ENCODE measurements at places on chromosomes 3 and 15.

DNA sequence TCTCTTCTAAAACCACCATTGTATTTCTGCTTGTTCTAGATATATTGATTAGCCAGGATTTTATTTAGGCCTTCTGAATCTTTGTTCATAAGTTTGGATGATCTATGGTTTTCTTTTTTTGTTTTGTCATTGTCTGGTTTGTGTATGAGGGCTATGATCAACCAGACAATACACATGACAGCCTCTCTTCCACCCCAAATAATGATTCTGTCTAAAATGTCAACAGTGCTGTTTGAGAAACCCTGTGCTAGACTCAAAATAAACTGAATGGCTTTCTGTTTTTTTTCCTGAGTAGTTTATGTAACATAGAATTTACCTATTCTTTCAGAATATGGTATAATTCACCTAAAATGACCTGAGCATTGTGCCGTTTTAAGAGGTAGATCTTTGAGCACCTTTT lies 66.1 kb downstream of the PLCL2 start:
- no peak for DNase-seq

DNA sequence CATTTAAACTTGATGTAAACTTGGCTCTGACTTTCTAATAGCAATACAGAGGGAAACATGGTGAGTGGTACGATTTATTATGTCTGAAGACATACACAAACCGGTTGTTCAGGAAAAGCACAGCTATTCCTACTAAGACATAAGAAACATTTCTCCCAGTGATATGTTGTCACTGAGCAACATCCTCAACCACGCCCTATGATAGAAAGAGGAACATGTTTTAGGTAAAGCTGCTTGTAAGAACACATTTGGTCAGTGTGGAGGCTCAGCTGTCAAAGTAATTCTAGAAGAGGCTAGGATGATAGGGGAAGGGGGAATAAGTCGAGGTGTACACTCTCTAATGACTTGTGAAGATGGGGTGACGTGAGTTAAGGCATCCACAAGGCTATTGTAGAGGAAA lies 42.7 kb upstream of the B3GNT5 start:
- no peak for DNase-seq

DNA sequence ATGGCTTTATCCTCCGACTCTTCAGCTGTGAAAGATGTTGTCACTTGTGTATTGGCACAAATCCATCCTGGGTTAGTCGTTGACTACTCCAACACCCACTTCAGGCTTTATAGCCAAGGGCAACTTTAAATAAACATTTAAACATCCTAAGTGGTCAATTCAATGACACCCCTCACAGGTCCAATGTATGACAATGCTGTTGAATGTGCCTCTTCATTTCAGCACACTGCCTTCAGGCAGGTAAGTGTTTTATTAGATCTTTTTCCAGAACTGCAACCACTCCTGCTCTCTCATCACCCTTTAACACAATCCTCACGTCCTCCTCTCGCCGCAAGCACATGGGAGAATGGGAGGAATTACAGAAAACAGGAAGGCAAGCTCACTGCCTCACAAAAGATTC lies 30.3 kb downstream of the IL12A start:
- no peak for DNase-seq

GRCh38 chr3:36401056-36401455 lies 20.8 kb downstream of the STAC start:
- DNase-seq: no peak

DNA sequence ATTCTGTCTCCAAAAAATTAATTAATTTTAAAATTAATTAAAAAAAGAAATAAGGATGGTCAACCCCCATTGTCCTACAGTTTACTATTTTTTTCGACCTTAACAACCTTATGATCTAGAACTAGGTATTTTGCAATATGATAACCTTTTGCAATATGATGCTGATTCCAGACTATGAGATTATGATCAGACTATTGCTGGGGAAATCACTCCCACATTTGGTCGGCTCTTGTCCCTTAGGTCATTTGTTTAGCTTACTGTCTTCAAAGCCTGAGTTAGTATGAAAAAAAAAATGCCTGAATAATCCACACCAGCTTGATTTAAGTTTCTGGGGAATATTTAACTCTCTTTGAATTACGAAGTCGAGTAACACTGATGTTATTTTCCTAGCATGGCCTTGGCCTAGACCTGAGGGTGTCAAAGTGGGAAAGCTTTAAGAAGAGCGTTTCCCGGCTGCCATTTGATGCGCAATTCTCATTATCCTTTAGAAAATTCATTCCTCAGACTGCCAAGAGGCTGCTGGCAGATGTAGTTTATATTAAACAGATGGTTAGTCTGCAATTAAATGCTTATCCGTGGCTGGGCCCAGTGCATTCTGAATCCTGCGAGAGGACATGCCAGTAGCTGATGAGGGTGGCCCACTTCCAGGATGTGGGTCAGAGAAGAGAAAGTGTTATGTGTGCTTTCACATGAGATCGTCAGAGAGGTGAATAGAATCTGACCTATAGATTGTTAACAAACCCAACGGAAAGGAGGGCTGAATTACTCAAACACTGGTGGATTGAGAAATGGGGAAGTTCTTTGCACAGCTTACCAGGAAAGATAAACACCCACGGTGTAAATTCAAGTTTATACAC lies 496.0 kb upstream of the THBS1 start:
- DNase-seq: no peak

DNA sequence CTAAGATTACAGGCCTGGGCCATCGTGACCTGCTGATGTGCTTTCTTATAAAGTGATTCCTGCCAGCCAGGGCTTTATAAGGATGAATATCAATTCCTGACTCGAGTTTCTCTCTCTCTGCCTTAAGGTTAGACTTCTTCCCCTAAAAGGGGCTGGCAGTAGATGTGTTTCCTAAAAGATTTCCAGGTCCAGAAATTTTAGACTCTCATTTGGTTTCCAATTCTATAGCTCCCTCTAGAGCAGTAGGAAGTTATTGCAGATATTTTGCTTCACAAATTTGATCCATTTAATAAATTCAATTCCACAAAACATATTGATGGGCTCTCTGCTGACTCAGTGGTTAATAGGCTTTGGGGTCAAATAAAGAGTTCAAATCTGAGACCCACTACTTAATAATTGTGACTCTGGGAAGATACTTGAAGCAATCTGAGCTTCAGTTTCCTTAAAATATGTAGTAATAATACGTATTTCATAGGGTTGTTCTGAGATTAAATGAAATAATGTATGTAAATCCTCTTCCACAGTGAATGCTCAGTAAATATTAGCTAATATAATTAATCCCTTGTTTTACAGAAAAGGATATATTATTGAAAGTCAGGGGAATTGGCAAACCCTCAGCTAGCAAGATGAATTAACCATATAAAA lies 2.1 kb downstream of the TRIM69 start:
- DNase-seq: peak; percentile 27

DNA sequence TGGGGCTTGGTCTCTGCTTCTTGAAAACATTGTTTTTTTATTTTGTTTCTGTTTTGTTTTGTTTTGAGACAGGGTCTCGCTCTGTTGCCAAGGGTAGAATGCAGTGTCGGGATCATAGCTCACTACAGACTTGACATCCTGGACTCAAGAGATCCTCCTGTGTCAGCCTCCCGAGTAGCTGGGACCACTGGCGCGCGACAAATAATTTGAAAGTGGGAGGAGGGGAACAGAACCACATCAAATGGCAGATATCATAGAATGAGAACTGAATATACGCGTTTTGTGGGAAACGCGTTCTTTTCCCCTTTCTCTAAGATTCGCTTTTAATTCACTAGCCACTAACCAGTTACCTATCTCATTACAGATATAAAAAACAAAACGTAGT lies 641 bp upstream of the VPS13C start:
- DNase-seq: no peak

GRCh38 chr15:87733541-87733941 lies 523.0 kb downstream of the NTRK3 start:
- DNase-seq: no peak

DNA sequence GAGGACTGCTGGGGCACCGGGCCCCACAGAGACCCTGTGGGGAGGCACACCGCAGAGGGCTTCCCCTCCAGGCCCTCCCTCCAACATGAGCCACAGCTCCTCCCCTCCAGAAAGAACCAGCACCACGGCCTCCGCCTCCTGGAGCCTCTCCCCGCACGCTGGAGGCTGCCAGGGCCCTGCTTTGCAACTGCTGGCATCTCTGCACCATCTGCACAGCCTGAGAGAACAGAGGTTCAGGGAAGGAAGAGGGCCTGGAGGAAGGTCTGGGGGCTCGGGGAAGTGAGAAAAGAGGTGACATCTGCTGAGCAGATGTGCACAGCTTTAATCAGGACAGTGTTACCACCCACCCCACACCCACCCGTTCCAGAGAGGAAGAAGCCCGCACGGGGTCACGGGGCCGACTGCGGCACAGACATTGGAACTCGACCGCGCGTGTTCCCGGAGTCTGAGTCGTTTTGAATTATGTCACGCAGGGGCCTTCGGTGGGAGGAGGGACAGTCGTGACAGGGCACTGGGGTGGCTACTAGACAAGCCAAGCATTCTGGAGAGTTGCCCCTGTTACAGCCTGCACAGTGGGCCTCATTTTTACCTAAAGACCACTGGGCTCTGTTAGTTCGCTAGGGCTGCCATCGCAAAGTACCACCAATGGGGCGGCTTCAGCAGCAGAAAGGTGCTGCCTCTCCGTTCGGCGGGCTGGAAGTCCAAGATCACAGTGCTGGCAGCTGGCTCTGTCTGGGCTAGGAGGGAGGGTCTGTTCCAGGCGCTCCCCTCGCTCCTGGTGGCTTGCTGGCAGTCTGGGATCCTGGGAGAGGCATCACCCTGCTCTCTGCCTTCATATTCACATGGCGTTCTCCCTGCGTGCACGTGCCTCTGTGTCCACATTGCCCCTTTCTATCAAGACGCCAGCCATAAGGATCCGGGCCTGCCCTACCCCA lies 194.8 kb downstream of the XXYLT1 start:
- no peak for DNase-seq

DNA sequence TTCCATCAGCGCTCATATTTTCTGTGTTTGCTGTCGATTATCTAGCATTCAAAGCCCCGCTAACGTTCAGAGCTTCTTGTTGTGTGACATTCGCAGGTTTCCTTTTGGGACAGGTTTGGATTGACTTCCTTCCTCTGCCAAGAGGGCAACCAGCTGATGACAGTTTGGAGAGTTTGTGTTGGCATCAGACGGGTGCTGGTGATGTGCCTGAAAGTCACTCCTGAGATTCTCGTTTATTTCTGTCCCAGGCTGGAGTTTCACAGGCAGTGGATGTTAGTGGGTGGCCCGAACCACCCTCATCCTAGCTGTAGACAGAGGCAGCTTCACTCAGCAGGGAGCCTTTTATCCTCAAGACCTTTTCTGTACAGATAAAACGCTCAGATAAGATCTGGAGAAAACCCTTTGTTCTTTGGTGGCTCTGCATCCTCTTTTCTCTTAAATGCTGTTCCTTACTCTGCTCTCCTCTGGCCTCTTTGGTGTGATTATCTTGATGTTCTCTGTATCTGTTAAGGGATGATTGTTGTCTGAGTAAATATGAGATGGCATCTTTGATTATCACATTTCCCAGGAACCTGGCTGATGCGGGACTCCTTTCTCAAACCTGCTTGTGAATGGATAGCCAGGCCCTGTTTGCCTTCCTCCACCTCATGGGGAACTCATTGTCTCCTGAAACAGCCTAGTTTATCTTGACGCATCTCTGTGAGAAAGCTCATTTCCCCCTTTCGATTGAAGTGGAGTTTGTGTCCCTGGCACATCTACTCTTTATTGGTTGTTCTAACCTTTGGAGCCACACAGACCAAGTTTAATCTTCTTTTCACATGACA lies 35.9 kb downstream of the CGNL1 start:
- no peak for DNase-seq

DNA sequence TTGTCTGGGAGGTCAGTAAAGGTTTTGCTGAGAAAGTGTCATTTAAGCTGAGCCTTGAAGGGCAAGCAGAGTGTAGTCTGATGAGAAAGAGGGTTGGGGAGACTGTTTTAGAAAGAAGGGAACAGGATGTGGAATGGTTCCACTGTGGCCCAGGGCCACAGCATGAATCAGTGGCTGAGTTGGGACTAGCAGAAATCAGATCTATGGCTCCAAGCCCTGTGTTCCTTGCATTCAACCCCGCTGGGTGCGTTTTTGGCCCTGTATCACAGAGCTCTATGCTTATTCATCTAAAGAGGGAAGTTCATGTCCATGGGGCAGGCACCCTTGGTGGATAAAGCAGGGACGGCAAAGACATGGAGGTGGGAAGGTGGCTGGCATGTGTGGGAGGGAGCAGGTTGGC lies 151.3 kb downstream of the CACNA1D start:
- DNase-seq: no peak

GRCh38 chr3:131796558-131797198 lies 238.1 kb downstream of the CPNE4 start:
- no peak for DNase-seq

GRCh38 chr3:170330366-170330765 lies 27.1 kb upstream of the SKIL start:
- DNase-seq: no peak

DNA sequence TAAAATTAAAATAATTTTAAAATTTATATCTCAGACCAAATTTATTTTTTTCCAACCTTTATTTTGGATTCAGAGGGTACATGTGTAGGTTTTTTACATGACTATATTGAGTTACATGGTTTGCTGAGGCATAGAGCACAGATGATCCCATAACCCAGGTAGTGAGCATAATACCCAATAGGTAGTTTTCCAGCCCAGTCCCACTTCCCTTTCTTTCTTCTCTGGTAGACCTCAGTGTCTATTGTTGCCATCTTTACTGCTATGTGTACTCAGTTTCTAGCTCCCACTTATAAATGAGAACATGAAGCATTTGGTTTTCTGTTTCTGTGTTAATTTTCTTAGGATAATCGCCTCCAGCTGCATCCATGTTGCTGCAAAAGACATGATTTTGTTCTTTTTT lies 338.1 kb downstream of the EFHB start:
- no peak for DNase-seq

DNA sequence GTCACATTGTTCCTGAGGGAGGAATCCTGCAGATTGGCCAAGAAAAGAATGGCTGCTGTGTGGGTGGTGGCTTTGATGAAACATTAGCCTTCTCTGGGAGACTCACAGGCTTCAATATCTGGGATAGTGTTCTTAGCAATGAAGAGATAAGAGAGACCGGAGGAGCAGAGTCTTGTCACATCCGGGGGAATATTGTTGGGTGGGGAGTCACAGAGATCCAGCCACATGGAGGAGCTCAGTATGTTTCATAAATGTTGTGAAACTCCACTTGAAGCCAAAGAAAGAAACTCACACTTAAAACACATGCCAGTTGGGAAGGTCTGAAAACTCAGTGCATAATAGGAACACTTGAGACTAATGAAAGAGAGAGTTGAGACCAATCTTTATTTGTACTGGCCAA lies 6.1 kb downstream of the PTX3 start:
- DNase-seq: no peak

DNA sequence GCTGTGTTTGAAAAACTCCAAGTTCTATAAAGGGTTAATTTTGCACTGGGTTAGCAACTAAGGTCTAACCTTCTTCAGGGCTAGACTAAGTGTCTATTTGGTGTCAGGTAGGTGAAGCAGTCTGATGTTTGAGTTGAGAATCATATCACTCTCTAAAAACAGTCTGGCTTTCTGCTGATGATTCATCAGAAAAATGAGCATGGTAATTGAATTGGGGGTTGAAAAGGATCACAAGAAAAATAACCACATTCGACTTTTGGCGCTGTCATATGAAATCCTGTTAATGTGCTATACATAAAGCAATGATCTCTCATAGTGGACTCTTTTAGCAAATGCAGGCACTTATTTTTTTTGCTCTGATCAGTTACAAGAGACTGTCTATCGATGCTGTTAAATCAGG lies 242.2 kb upstream of the AZI2 start:
- DNase-seq: no peak

- DNase-seq: no peak
Observed at GRCh38 chr3:42117175-42118008, 26.2 kb downstream of the TRAK1 start.

Measured in effector memory CD8-positive, alpha-beta T cell (primary cell).